ENCODE measurements at places on chromosomes 7 and 10.

DNA sequence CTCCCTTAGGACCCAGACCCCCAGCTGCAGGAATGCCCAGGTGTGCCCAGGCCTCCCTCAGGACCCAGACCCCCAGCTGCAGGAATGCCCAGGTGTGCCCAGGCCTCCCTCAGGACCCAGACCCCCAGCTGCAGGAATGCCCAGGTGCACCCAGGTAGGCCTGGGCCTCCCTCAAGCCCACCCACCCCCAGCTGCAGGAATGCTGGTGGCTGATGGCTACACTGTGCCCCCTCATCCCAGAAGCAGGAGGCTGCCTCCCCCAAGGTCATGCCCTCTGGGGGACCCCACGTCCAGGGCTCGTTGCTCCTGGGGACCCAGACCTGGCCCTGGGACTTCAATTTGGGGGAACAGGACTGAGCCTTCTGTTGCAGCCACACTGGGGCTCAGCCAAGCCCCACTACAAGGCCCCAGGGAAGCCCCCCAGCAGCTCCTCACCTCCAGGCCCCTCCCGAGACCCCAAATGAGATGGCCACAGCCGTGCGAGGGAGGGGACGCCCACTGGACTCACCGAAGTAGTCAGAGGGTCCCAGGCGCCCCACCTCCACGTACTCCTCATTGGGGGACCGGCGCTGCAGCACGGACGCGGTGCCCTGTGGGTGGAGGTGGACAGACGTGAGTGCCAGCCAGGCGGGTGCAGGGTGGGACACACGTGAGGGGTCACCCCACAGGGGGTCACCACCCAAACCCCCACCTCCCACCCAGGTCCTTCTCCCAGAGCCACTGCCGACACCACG, 31.4 kb upstream of the PDGFA start:
- no peak for DNase-seq

DNA sequence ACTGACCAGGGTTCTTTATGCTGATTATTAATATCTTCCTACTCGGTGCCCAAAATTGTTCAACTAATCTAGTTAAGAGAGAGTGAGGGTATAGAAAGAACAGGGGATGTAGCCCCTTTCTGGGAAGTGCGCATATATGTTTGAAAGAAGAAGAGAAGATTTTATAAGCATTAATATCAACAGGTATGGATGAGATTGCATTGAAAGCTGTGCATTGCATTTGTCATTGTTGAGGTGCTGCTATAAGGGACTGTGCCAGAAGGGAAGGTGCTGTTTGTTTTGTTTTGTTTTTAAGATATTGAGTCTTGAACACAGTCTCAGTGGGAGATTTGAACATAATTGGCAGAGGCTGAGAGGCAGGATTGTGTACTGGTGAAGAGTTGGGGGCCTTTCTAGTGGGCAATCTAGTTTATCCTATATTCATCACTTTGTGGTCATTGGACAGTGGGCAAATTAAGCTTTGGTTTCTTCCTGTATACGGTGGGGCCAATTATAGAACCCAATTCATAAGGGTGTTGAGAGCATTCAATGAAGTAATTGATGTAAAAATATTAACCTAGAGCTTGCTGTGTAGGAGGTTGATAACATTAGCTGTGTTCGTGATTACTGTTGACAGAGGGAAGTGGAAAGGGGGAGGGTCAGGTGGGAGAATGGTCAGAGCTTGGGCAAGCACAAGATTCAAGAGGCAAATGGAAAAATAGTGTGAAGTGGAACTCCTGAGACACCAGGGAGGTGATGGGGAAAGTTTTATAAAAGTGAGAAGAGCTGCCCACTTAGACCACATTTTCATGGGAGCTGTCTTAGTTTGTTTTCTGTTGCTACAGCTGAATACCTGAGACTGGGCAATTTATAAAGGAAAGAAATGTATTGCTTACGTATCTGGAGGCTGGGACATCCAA, 19.9 kb upstream of the PCGF5 start:
- DNase-seq, result no peak

DNA sequence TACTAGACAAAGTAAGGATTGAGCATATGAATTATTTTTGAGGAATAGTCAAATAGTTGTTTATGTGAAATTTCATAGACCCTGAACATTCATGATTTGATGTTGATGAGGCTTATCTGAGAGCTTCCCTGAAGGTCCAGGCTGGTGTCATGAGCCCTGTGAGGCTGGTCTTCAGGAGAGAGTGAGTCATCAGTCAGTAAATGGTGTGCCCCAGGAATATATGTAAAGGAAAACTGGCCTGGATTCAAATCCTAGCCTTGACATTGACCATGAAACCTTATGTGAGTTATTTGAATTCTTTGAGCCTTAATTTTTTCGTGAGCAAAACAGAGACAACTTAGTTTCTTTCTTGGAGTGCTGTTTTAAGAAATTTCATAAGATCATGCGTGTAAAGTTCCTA, 6.2 kb downstream of the TMEM236 start:
- no peak for DNase-seq

DNA sequence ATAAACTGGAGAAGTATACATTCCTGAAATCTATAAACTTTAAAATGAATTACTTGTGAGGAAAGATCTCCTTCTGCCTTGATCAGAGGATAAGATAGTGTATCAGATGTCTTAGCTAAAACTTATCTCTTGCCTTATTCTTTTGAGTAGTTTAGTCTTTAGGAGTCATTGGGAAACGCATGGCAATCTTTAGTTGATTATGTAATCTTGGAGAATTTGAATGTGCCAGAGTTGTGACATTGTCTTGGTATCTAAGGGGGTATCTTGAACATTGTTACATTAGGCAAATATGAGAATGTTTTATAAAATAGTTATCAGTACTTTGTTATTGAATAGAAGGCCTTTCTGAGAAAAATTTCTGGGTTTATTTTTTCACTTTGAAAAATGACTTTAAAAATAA, 61.6 kb upstream of the ADRA2A start:
- DNase-seq, result no peak

GRCh38 chr10:126595160-126595559, 75.3 kb downstream of the C10orf90 start:
- no peak for DNase-seq

GRCh38 chr7:98215561-98216495, 4.6 kb downstream of the BHLHA15 start:
- DNase-seq, result no peak
